ENCODE measurements at places on chromosomes 6 and 20. TPM values are rescaled to one million over a fixed set of nuclear protein-coding genes. Genes with fewer than 3 reads are reported as not detected.
A peak's percentile ranks its signal among the peaks of the same experiment; 100 is the strongest.

- no peak for DNase-seq
Observed at GRCh38 chr20:29318871-29319461, 1938.5 kb upstream of the DEFB115 start.

- DNase-seq: no peak
Observed at GRCh38 chr6:157200611-157201010, 122.7 kb downstream of the TMEM242 start.

DNA sequence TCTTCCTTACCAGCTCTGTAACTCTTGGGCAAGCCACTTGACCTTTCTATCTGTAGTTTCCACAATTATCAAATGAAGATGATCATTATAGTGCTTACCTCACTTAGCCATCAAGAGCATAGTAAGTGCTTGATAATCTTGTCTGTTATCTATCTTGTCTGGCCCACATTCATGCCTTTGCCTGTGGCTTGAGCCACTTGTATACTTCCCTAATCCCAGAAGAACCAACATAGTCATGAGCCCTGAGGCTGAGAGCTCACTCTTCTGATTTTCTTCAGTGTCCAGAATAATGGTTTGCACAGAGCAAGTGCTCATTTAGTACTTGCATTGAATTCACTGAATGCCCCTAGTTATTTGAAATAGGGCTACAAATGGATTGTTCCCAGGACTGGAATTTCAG lies 108.2 kb downstream of the SASH1 start:
- no peak for DNase-seq

- no peak for DNase-seq
Observed at GRCh38 chr6:7134999-7135745, 27.4 kb downstream of the RREB1 start.

DNA sequence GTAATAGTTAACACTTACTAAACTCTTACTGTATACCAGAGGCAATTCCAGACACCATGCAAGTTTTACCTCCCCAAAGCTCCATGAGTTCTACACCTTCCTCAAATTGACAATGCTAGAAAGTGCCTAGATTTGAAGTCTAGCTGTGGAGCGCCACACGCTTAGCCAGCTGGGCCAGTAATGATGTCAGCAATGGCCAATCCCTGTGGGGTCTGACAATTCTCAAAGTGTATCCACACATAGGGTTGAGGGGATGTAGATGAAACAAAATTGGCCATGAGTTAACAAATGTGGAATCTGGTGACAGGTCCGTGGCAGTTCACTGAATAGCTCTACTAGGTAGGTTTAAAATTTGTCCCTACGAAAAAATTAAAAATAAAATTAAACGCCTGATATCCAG lies 1.3 kb downstream of the ZNF343 start:
- no peak for DNase-seq

DNA sequence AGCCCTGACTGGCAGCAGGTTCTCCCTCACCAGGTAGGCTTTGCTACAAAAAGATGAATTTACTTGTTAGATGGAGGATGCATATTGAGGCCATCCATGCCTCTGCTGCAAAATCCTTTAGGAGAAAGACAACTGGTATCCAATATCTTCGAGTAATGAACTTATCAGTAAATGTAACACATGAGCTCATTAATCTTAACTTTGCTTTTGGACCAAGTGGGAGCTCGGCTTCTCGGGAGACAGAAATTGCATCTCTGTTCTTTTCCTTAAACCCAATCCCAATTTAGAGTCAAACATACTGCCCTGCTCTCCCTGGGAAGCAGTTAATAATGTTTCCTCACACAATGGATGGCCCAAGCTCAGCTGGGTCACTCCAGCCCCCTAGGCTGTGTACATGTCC lies 330.5 kb downstream of the ZFAND3 start:
- no peak for DNase-seq

PRRT1 gene
- total RNA-seq: 0.37 TPM

DNA sequence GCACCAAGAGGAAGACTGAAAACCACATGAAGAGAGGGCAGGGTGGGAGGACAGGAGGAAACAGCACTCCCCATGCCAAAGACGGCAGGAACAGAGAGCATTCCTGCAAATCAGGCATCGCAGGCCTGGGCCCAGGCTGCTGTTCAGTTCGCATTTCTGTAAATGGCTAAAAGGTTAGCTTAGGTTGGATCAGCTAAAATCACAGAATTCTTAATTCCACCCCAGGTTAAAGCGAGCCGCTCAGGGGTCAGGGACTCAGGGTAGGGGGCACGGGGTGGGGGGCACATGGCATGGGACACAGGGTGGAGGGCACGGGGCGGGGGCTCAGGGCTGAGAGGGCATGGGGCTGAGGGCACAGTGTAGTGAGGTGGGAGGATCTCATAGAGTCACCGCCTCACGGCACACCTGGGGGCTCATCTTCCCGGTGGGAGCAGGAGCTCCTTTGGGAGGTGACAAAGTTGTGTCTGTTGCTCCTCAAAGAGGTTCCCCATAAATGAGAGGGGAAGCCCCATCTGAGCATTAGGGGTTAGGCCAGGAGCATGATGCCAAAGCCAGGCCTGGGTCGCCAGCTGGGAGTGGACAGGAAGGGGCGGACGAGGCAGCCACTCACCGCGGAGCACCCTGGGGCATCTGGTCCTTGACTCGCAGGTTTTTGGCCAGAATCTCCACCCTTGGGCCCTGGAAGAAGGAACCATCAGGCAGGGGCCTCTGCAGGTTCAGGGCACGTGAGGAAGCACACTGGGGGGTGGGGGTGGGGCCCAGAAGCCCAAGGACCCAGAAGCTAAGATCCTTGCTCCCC lies 200.7 kb downstream of the PREX1 start:
- DNase-seq: no peak

DNA sequence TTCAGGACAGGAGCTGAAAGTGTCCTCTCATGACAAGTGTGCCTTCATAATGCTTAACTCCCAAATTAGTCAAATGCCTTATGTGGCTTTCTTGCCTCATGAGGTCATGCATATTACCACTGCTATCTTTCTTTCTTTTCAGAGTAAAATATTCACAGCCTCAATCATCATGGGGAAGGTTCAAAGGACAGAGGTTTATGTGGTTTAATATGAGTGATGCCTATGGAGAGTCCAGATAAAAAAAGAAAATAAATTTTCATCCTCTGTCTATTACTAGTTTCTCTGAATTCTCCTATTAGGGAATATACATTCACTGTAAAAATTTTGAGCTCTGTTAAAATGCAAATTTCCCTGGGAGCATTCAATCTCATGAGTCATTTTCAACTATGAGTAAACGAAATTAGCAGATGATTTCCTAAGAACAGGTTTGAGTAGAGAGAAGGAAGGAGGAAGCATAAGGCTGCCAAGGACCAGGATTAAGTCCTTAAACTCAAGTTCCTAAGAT lies 396.9 kb upstream of the ADGRB3 start:
- DNase-seq: no peak

- DNase-seq: no peak
Observed at GRCh38 chr6:20751293-20751935, 217.2 kb downstream of the CDKAL1 start.

DNA sequence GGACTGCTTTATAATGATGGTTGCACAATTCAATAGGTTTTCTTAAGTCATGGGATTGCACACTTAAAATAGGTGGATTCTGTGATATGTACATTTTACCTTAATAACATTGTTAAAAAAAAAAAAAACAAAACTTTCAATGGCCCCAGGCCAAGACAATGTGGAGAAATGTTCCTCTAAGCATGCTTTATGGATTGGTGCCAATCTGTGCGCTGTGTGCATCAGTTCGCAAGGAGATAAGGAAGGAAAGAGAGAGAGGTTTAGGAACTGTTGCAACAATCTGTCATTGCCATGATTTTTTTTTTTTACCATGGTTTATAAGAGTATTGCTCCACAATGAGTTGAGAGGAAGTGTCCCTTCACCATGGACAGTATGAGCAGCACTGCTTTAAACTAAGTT lies 399.6 kb downstream of the PTPRT start:
- no peak for DNase-seq

DNA sequence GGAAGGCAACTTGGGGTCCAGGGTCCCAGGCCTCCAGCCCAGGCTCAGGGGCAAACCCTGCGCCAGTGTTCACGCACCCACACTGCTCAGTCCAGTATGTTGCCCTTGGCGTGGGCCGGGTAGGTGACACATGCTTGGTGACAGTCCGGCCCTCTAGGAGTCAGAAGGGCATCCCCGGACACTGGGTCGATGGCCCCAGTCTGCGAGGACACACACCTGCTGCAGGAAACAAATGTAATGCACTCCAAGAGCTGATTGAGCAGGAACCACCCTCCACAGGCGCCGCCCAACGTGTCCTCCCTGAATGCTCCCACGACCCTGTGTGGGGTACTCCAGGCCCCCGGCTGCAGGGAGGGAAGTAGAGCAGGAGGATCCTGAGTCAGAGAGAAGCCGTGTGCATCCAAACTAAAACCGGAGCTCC lies 160.7 kb downstream of the DLL1 start:
- no peak for DNase-seq

DNA sequence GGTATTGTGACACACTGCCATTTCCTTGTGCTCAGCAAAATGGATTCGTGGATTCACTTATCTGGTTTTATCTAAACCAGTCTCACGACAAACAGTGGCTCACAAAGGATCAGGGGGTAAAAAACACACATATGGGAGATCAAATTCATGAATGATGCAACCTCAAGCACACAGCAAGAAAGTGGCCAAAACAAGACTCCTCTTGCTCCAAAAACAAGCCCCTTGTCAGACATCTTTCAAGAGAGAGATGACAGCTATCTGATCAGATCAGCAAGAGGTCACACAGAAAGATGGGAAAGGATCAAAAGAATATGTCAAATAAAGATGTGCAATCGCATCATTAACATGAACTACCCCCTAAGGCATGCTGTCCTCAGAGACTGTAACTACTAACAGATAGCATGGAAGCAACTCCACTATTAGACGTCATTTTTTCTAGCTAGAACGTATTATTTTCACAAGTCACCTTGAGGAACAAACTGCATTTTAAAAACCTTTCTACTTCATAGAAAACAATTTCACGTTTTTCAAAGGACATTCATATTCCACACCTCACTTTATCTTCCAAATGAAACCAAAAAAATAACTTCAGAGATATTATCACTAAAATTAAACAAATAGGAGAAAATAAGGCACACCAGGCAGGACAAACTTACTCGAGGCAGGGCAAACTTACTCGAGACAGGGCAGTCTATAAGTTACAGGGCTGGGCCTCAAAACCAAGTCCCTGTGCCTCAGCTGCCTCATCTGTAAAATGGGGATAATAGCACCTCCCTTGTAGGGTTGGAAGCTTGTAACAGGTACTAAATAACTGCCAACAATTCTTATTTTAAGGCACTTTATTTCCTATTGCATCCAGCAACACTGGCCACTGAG lies 122.3 kb downstream of the PREX1 start:
- DNase-seq: no peak

DNA sequence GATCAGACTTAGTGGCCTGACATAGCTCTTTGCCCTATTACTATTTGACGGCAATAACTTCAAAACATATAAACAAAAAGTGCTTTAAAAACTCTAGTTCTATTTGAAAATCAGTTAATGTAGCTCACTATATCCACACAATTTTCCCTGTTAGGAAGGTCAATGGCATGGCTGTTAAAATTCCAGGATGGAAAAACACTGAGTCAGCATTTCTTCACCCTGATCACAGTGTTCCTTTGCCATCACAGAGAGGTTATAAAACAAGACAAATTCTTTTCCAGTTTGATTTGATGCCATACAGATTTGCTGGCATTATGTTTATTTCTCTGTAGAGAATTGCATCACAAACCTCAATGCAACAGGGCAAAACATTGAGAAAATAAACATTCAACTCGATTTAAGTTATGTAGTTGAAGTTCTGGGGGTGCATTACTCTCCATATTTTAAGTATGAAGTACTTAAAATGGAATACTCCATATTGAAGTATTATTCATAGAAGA lies 253.7 kb upstream of the HSF2 start:
- DNase-seq: no peak

- DNase-seq: no peak
Observed at GRCh38 chr20:63774306-63774705, 34.7 kb downstream of the SLC2A4RG start.

DNA sequence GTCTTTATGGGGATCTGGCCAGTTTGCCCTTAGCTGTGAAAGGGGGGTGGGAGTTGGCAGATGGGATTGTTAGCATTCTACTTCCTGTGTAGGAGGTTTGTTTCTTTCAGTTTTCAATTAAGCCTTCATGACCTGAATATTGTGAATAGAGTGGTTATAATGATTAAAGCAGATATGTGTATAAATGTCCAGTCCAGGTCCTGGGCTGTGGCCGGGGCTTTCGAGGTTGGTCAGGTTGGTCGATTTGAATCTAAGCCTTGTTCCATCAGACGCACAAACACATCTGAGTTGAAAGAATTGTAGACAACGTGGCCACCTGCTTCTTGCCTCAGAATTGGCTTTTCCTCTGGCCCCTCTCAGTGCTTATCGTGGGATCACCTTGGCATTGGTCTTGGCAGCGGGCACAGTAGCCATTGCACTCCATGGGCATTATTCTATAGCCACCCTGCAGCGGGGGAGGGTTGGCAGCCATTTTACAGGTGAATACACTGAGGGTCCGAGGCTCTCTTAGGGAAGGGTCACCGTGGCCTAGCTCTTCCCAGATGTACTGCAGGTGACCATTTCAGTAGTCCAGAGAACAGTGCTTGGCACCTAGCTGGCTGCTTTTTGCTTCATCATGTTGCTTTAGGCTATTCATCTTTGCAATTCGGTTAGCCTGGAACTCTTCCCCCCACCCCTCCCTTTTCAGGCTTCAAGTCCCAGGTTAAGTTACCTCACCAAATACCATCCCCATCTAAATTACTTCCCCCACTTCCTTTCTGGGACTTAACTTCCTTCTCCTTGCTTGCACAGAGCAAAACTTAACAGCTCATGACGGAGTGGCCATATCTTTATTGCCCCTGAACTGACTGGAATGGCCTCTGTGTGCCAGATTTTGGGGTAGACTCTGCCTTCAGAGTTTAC lies 1.1 kb downstream of the RNF114 start:
- peak; percentile 29 for DNase-seq

WFDC5 gene
- not detected for total RNA-seq

GRCh38 chr6:44228031-44228430 lies 4.6 kb downstream of the SLC29A1 start:
- DNase-seq: no peak

GRCh38 chr6:163404825-163405265 lies 9.7 kb upstream of the QKI start:
- no peak for DNase-seq

THBS2 gene
- total RNA-seq: not detected

- no peak for DNase-seq
Observed at GRCh38 chr6:108837236-108837971, 10.8 kb upstream of the ARMC2 start.

DNA sequence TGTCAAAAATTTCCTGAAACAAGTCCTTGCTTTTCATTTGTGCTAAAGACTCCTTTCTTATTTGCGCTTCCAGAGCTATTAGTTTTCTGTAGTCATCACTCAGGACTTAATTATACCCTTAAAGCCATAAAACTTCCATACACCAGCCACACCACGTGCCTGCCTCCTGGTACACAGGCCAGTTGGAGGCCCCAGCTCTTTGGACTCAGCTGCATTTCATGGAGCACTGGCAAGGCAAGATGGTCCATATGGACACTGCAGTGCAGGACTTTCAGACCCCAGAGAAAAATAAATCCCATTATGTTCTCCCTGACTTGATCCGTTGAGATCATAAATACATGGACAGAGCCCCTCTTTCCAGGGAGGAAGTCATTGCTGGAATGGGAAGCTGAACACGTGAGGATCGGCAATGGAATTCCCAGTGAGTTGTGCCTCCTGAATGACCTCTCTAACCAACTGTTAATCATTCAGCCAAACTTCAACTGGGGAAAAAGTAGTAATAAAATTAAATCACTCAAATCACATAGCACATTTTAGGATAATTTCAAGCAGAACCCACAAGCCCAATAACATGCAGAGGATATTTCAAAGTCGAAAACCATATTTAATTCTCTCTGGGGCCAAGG lies 173.1 kb downstream of the HACE1 start:
- DNase-seq: no peak

- DNase-seq: no peak
Observed at GRCh38 chr6:4487538-4487937, 288.7 kb upstream of the CDYL start.

FRS3 gene
- total RNA-seq: 7.0 TPM

Measured in activated CD8-positive, alpha-beta T cell treated with anti-CD3 and anti-CD28 coated beads, Interleukin-2, amount 10 ng/mL, durations not matched to agents 7 days and 5 days (primary cell).